Activated T-helper 2 cell treated with anti-CD3 and anti-CD28 coated beads, Interferon-gamma antibody, Interleukin-2, Interleukin-4, amounts not matched to agents 10 μg/mL and 5 μg/mL and 100 μg/mL, durations not matched to agents 14 hours and 24 hours and 36 hours (primary cell): ENCODE measurements at places on chromosomes 13 and 19. TPM values are rescaled to one million over a fixed set of nuclear protein-coding genes. Genes with fewer than 3 reads are reported as not detected.

Gene GIPC3
- total RNA-seq, result 0.16 and 0.32 TPM in 2 replicates

Gene EBI3
- 47.0 and 55.4 TPM in 2 replicates for total RNA-seq

Gene ZIC2
- not detected in 2 replicates for total RNA-seq

Gene IL17D
- 0.18 and 0.25 TPM in 2 replicates for total RNA-seq

Gene BICRA
- total RNA-seq, result 12.0 and 12.2 TPM in 2 replicates

Gene SEMA6B
- not detected in 2 replicates for total RNA-seq

Gene NKPD1
- total RNA-seq, result 0.07 and 0.09 TPM in 2 replicates

Gene RAVER1
- 90.3 and 91.1 TPM in 2 replicates for total RNA-seq

Gene KCNJ14
- 2.0 and 2.1 TPM in 2 replicates for total RNA-seq

Gene FGF22
- not detected in 2 replicates for total RNA-seq

Gene SULT2B1
- total RNA-seq, result not detected in 2 replicates

Gene SLC17A7
- total RNA-seq, result 0.16 TPM in 1 of 2 replicates, not detected in the other

Gene ZNF333
- 13.0 and 13.8 TPM in 2 replicates for total RNA-seq

Gene IGFL1
- total RNA-seq, result not detected in 2 replicates

Gene MRPS31
- total RNA-seq, result 42.9 and 43.1 TPM in 2 replicates

Gene C19orf67
- total RNA-seq, result 0.46 and 0.75 TPM in 2 replicates

Gene MBD3L2
- total RNA-seq, result not detected in 2 replicates

Gene LMO7
- 6.2 and 6.9 TPM in 2 replicates for total RNA-seq

Gene BST2
- 129 and 133 TPM in 2 replicates for total RNA-seq

Gene LRP3
- 0.21 and 0.30 TPM in 2 replicates for total RNA-seq
